ENCODE measurements at places on chromosomes 5 and 9. TPM values are rescaled to one million over a fixed set of nuclear protein-coding genes. Genes with fewer than 3 reads are reported as not detected.

- no peak for DNase-seq
These were observed 21.9 kb downstream of the ZDHHC21 start for GRCh38 chr9:14671377-14671776.

MARCOL gene
- not detected for total RNA-seq

DNA sequence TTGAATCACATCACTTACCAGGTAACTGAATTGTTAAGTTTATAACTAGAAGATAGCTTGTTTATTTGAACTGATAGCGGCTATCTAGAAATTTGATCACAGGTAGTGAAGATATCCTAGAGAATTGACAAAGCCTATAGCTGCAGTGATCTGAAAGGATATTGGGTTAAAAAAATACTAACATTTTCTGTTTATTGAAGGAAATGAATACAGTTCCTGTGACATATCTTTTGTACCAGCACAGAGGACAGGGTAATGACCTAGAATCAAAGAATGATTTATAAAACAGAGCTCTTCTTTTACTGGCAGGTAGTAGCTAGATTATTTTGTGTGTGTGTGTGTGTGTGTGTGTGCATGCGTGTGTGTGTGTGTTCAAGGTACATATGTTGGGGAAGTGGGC lies 94.8 kb downstream of the RAB3C start:
- no peak for DNase-seq

- no peak for DNase-seq
These were observed 1.7 kb upstream of the POMT1 start for GRCh38 chr9:131500939-131501541.

- no peak for DNase-seq
These were observed 34.8 kb downstream of the ITGA2 start for GRCh38 chr5:53023969-53024368.

GRCh38 chr9:13111778-13112177 lies 167.7 kb downstream of the MPDZ start:
- DNase-seq: no peak

GRCh38 chr5:6006838-6007314 lies 371.5 kb downstream of the MED10 start:
- no peak for DNase-seq

GRCh38 chr9:126146254-126147145 lies 180.1 kb upstream of the MVB12B start:
- peak; percentile 48 for DNase-seq

ARID3C gene
- not detected for total RNA-seq

DNA sequence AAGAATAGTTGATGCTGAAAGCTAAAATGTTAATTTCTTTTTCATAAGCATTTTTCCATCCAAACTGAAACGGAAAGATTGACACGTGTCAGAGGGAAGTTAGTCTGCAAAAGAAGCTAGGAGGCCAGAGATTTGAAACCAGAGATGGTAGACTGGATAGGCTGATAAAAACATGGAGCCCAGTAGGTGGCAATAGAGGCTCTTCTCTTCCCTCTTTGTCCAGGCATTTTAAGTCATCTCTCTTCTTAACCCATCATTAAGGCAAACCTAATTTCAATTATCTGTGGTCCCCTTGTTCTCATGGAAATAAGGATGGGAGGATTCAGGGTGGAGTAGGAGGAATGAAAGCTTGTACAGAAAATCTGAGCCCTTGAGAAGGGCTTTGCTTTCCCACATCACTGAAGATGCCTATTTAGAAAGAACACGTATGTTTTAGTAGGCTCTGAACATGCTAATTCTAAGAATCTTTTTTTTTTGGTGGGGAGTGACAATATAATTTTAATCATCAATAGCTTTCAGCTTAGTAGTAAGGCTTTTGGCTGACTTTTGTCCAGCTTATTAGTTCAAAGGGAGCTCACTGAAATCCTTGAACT lies 66.6 kb downstream of the ZNF474 start:
- peak; percentile 57 for DNase-seq

DNA sequence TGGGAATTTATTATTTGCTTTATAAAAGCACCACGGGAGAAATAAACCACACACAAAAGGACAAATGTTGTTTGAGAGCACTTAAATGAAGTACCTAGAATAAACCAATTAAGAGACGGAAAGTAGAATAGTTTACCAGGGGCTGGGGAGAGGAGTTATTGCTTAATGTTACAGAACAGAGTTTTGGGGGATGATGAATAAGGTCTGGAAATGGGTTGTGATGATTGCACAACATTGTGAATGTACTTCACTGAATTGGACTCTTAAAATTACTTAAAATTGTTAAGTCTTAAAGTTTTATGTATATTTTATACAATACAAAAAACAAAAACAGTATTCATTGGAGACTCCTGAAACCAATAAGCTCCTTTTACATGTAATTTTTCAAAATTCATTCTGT lies 1.5 kb downstream of the ZBTB43 start:
- no peak for DNase-seq

DNA sequence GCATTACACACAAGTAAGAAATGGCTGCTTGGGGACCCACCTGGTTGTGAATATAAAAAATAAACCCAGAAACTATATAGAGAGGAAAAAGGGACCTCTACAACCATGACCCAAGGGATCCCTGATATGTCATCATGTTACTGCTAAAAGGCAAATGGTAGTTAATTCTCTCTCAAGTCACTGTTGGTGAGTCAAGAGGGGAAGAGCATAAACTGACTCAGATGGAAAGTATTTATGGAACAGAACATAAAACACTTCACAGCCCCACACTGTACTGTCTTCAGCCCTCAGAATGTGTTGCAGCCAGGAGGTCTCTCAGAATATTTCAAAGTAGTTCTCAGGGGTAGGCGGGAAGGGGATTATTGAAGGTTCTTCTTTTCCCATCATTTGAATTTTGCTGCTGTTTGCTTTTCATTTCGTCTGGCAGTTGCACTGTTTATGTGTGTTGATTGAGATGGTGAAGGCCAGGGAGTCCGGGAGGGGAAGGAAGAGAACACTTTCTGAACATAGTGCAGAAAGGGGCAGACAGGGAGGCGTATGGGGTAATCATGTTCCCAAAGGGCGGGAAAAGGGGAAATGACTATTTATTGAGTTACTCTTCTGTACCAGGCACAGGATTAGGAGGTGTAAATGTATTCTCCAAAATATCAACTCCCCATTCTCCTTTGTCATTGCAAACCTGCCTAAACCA lies 85.5 kb downstream of the TEK start:
- no peak for DNase-seq

TRIM36 gene
- 9.9 TPM for total RNA-seq

DNA sequence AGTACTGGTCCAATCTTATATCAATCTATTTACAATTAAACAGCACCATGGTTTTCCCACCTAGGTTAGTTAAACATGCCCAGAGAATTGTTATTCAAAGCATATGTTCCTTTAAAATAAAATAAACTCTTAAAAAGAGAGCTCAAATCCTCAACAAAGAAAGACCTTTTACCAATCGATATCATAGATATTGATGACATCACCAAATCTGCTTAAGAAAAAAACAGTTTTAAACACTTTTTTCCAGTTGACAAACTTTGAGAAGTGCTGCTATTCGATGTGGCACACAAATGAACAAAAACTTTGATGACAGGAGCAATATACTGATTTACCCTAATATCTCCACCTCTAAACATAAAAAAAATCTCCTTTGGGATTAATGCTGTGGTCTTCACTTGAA lies 15.7 kb downstream of the EFCAB9 start:
- DNase-seq: no peak

GRCh38 chr9:128362774-128363173 lies 8.4 kb upstream of the URM1 start:
- no peak for DNase-seq

DNA sequence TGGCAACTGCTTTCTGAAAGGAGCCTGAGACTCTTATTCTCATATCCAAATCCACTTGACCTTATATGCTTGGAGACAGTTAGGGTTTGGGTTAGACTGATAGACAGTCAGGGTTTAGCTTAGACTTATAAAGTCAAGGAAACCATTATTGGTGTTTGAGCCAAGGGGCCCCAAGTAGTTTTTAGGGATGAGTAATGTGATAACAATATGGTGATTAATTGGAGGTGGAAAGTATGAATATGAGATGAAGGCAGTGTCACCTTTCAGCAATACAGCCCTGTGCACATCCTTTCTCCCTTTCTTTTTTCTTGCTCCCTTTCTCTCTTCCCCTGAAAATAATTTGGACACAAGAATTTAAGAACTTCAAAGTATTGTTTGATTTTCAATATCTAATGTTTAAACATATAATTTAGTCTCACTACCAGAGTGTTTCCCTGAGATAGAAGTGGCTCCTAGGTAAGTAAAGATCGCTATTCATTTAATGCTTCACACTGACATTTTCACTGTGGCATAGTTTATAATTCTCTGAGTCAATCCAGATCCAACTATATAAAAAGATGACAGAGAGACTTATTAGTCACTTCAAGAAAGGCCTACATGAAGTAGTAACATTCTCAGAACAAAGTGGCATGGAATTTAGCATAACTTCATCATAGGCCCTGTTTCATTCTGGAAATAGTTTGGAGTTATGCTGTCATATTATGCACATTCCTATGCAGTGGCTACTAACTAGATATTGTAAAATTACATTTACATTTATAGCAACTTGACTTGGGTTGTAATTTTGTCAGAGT lies 200.8 kb downstream of the CHSY3 start:
- DNase-seq: no peak

- DNase-seq: peak; percentile 35
These were observed 47.1 kb upstream of the MATR3 start for GRCh38 chr5:139246394-139246793.

DNA sequence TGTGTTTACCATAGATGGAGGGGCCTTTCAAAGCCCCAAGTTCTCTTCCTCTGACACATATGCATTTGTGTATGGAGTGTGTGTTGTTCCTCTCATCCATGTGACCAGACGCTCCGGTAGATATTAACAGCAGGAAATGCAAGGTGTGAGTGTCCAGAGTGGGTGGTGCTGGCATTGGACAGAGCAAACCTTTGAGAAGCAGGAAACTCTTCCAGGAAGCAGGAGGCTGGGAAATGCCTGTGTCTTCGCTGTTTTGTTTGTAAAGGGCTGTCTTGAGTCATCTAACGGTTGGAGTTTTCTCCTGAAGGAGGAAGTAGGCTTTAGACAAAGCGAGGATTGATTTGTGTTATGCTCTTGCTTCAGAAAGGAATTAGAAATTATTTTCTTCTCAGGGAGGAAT lies 370.9 kb downstream of the PLK2 start:
- peak; percentile 37 for DNase-seq

CBY3 gene
- total RNA-seq: not detected

GRCh38 chr5:5558102-5558501 lies 135.6 kb downstream of the ICE1 start:
- DNase-seq: no peak

DNA sequence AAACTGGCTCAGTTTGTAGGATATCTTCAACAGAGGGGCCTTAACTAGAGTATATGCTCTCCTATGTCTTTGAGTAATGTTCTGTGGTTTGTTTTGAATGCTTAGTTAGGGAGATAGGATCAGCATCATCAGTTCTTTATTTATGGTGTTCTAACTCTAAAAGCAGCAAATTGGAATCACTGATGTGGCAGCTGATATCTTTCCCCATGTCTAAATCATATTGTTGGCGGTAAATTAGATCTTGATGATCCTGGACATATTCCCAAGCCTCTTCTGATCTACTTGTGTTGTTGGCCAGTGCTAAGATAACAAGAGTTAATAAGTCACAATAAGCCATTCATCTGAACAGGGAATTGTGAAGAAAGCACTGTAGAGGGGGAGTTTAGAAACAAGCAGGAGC lies 332.4 kb upstream of the DAB2 start:
- DNase-seq: no peak

ADGRV1 gene
- 23.1 TPM for total RNA-seq

KCNT1 gene
- total RNA-seq: not detected
